ENCODE measurements at places on chromosomes 13 and 19.

GRCh38 chr13:66407128-66407527, 823.0 kb downstream of the PCDH9 start:
- DNase-seq = no peak

GRCh38 chr13:76890021-76890420, 3.8 kb upstream of the KCTD12 start:
- DNase-seq = no peak

DNA sequence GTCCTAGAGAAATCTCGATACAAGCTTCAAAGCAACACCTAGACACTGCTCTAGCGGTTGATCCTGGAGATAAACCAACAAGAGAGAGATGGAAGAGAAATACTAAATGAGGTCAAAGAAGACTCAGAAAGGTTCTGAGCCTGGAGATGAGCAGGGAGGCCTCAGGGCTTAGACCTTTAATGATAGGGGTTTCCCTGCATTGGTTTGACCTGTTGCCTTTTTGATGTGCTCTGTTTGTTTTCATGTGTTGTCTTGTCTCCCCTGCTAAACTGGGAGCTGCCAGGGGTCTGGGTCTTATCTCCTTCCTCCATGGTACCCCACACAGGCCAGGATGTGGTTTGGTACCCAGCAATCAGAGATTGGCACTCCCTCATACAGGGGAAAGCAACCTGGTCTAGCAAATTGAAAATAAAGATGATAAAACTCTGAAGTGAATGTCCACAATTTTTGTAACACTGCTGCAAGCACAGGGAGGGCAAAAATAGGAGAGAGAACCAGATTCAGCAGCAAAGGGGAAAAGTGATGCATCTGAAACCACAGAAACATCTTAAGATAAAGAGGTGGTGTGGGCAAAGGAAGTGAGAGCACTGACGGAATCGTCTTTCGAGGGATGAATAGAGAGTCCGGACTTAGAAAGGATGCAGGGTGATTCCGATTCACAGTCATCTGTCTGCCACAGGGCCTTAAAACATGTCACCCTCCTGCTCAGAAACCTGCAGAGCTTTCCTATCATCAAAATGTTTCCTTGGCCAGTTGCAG, 3.5 kb downstream of the FFAR2 start:
- DNase-seq = no peak

DNA sequence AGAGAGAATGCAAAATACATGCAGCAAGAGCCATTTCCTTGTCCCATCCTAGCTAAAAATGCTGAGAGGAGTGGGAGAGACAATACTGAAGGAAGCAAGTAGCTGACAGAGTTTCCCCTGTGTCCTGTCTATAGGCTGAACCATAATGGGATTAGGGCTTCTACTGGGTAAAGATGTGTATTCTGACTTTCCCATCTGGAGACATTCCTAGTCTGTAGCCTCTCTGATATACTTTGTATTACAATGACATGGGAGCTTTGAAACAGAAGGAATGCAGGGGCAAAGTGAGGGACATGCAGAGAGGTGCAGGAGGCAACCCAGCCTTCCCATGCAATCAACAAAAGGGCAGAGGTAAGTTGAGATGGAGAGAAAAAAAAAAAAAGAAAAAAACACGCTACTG, 10.5 kb upstream of the GPC6 start:
- no peak for DNase-seq

GRCh38 chr19:18043676-18044075, 35.7 kb downstream of the ARRDC2 start:
- DNase-seq = no peak

GRCh38 chr13:49265822-49266221, 18.1 kb downstream of the CDADC1 start:
- no peak for DNase-seq

GRCh38 chr13:24124789-24125476, 35.6 kb upstream of the SPATA13 start:
- DNase-seq = no peak

GRCh38 chr19:32172566-32173160, 172.7 kb upstream of the ZNF507 start:
- no peak for DNase-seq

DNA sequence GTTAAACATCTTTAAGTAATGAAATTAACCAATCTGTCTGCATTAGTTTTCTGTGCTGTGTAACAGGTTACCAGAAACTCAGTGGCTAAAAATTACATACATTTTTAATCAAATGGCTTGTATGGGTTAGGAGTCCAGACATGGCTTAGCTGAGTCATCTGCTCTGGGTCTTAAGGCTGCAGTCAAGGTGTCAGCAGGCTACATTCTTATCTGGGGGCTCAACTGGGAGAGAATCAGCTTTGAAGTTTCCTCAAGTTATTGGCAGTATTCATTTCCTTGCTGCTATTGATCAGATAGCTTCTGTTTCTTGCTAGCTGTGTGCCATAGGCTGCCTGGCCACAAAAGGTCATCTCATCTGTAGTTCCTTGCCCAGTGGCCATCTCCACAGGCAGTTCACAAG, 1163.0 kb downstream of the DIAPH3 start:
- DNase-seq = no peak

DNA sequence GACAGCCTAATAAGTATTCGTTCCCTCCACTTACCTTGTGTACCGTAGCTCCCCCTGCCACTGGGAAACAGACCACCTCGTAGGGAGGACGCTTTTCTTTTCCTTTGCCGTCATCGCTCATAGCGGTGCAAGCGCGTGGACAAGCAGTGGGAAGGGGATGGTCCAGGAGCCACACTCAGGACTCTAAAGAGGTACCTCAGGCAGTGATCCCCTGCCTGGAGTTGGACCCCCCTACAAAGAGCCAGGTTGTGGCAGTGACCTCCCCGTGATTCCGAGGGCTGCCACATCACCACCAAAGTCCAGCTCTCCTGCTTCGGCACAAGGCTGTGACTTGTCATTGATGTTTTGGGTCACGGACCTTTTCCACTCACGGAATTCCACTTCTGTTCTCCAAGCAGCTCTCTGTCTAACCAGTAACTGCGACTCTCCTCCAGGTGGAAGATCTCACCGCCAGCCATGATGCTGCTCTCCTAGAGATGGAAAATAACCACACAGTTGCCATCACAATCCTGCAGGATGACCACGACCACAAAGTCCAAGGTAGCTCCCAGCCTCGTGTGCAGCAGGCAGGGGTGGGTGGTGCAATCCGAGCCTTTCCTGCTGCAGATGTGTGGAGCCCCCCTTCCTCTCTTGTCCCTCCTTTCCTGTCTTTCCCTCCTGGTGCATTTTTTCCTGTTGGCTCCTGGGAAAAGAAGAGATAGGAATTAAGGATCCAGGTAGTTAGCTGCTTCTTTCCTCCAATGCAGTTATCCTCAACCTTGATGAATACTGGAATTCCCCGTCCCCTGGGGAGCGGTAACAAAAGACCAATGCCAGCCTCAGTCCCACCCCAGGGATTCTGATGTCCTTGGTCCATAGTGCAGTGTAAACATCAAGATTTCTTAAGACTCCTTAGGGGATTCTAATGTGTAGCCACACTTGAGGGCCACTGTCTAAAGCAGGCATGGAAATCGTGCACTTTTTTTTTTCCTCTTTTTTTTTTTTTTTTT, 107.7 kb downstream of the SLC7A1 start:
- DNase-seq = no peak

- no peak for DNase-seq
These were observed 514 bp downstream of the PCID2 start for GRCh38 chr13:113207890-113208420.

- DNase-seq = no peak
These were observed 19.7 kb downstream of the EFNB2 start for GRCh38 chr13:106515635-106516254.

GRCh38 chr13:66546534-66547379, 683.4 kb downstream of the PCDH9 start:
- no peak for DNase-seq

DNA sequence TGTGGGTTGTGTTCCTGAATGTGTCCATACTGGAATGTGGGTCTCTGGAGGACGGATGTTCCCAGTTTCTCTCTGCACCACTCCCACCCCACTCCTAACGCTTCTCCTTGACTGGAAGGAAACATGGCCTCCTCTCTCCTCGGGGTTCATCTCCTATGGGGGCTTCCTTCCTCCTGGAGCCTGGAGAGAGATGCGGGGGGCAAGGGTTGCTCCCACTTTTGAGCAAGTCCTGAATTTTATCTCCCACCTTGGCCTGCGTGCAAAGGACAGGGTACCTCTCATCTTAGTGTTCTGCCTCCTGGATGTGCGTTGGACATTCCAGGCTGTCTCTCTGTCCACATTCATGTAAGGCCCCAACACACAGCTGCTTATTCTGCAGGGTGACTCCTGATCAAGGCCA, 52.5 kb upstream of the UQCRFS1 start:
- DNase-seq = no peak

GRCh38 chr19:18274219-18274780, at the start of gene IQCN:
IQCN (minus strand) TSS chr19:18274452; CDS start chr19:18269478, 4,974 bp downstream.
- no peak for DNase-seq

- DNase-seq = no peak
These were observed 30.4 kb upstream of the OLFM4 start for GRCh38 chr13:52997951-52998876.

DNA sequence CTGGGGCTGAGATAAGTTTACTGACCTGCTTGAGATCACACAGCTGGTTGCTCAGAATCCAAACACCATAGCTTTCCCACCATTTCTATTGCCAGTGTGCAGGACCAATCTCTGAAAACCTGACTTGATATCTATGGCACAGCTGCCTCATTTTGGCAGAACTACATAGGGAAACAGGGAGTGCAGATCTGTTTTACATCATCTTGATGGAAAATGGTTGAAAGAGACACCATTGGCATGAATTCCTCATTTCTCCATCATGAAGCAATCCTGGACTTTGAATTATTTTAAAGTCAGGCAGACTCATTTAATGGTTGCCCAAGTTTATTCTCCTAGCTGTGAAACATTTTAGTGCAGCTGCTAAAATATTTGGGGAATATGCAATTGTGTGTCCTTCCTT, 1628.2 kb upstream of the SLC10A2 start:
- DNase-seq = no peak

DNA sequence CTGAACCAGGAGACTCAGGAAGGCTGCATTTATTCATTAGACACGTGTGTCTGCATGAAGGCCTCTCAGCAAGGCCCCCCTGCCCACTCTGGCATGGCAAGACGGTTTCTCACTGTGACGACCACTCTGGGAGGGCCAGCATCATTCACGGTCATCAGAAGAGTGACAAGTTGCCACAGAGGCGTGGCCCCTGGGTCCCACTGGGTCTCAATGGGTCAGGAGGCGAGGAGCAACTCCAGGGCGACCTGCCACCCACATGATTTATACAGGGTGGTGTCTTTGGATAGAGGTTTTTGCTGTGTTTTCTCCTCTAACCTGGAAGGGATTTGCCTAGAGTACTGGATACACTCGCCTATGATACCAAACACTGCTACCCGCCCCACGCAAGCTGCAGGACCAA, 60.7 kb downstream of the KLF2 start:
- no peak for DNase-seq

GRCh38 chr13:96020931-96021330, 32.3 kb downstream of the UGGT2 start:
- no peak for DNase-seq

GRCh38 chr19:9406798-9407352, 28.5 kb downstream of the ZNF266 start:
- no peak for DNase-seq

DNA sequence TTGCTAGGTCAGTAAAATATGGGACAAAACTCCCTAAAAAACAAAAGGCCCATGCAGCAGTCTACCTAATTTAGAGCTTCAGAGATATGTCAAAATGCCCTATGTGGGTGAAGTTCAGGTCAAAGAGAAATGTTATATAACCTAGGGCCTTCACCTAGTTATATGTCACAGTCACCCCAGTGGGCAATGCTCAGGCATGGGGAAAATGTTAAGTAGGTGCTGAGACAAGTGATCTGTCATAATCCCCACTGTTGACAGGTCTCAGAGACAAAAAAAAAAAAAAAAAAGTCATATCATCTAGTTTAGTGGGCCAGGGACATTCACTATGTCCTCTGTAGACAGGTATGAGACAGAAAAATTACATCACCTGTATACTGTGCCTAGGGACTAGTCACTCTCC, 128.6 kb upstream of the ZNF91 start:
- DNase-seq = no peak

DNA sequence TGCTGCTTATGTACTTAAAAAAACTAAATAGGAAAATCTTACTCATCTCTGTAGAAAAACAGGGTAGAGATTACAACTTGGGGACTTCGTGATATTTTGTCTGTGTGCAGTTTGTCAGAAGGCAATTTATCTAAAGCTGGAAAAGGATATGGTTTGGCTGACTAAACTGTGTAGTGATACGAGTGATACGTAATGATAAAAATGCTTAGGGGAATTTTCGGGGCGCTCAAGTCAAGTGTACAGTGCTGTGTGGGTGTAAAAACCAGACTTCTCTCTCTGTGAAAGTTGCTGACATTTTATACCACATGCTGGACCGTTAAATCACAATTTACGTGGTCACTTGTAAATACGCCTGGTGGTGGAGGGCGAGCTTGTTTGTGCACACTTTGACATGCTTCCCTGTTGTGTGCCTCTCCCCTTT, 221.7 kb downstream of the KCNRG start:
- DNase-seq = no peak

GRCh38 chr13:32228330-32229041, 86.7 kb downstream of the ZAR1L start:
- no peak for DNase-seq

DNA sequence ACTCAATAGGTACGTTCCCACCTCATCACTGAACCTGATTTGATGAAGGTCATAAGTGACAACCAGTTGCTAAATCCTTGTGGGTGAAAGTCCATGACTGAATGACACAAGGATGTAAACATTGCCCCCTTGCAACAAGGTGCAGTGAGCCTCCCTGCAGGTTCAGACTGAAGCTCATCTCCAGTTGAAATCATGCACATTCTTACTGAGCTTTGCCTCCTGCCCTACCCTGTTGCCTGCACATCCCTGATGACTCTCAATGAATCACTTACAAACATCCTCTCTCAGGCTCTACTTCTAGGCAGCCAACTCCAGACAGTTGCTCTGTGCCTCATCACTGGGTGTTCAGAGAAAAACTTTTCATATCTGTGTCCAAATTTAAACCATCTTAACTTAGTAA, 42.5 kb upstream of the ARGLU1 start:
- no peak for DNase-seq

GRCh38 chr13:24605923-24606372, 74.3 kb upstream of the ATP12A start:
- DNase-seq = no peak
